ENCODE measurements at places on chromosomes 7 and 10.

- peak; percentile 95 for DNase-seq
These were observed 37.7 kb downstream of the LRMDA start for GRCh38 chr10:75469006-75469616.

DNA sequence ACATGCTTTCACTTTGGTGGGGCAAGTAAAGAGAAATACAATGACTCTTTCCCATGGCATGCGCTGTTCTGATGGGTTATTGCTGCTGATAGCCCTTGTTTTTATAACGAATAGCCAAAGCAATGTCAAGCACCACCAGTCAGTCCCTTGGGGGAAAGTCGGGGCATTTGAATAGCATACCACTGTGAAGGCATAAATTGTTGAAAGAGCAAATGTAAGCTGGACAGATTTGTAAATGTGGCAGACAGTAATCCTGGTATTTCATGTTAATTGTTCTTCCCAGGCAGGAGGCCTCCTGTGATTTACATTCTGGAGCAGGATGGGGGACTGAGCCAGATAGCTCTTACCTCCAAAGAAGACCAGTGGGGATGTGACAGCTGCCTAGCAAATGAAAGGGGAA, 293.3 kb downstream of the ADRA2A start:
- no peak for DNase-seq

DNA sequence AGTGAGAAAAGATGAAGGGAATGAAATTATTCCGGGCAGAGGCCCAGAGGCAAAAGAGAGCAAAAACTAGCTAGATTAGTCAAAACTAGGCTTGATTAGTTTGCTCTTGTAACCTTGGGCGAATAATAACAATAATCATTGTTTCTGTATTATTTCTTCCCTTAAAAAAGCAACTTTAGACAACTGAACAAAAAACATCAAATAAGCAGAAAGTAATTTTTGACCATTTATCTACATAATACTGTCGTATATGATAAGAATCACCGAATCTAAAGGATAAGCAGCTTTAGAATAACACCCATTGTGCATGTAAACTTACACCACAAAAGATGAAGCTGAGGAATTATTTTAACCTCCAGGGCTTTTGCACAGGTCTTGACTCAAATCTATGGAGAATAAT, 125.1 kb downstream of the TPK1 start:
- DNase-seq = no peak

DNA sequence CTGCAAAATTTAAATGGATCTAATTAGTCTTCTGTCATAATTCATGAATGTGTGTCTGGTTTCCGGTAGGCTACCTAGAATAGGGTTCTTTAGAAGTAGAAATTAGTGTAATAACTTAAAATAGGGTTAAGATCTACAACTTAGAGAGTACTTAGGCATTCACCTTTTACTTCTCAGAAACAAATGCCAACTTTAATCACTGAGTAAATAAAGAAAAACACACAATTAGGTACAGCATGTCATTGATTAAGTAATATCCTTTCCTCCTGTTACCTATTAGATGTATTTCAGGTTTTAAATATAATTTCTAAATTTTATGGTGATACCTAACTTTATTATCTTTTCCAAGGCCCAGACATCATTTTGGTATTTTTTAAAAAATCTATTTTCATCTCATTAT, 9.3 kb downstream of the ANKRD7 start:
- no peak for DNase-seq

Measured in Kasumi-1 (cell line).